ENCODE measurements at places on chromosomes 1 and 21.

DNA sequence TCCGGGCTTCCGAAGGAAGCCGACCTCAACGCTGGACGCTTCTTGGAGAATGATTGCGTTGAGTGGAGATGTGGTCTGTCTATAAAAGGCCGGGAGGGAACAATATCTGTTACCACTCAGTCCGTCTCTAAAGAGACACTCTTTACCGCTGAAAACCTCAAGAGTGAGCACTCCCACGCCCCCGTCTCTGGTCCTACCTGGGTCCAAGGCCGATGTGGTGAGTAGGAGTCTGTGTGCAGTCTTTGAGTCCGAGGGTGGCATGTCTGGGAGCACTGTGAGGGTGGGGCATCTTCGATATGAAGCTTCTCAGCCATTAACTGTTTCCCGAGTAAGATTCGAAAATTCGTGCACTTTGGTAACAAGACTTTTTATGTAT is 576 bp downstream of the ZFP69 start:
- DNase-seq, result no peak

DNA sequence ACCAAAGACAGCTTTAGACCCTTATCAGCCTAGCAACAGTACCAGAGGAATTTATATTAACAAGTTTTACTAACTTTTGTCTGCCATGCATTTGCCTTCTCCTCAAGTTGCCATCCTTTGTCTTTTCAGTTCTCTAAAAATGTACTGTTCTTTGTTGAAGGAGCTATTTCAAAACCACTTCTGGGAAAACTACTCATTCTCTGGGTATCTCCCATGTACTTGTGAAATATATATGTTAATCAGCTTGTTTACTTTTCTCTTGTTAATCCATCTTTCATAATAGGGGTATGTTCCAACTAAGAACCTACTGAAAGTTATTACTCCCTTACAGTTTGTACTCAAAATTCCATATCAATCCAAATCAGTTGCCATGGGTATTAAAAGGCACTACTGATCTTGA is 16.3 kb downstream of the DPYD start:
- no peak for DNase-seq

DNA sequence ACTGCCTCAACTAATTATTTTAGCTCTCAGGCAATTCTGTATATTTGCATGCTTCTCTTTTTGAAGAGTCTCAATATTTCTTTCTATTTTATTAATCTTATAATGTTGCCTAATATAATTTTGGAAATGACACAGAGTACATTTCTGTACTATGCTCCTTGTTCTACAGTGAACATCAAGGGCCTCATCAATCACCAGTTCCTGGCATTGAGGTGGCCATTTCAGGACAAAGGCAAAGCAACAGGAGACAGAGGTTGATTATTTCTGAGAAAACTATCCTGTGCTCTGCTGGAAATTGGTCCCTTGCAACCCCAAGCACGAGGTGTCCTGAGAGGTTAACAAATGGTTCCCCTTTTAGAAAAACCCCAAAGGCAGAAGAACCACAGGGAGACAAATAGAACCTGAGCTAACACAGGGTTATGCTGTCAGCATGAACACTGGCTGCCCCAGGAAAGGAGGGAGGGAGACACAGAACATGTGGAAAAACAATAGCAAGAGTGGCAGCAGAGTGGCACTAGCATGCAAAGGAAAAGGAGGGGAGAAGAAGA is 63.9 kb upstream of the VAV3 start:
- no peak for DNase-seq

DNA sequence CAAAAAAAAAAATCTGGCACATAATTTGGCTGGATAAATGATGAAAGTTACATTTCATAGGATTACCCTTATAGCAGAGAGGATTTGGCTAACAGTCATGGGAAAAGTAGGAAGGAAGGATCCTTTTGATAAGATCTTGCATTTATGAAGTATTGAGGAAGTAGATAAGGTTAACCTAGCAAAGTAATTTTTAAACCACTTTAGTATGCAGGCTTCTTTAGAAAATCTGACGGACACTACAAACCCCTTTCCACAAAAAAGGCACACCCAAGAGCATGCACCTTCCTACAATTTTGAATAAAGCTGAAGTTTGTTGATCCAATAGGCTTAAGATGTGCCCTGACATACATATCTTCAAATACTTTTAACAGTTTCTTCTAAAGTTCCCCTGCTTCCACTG is 275.2 kb downstream of the GRIK1 start:
- no peak for DNase-seq

GRCh38 chr1:161342821-161343220 is 24.9 kb downstream of the CFAP126 start:
- DNase-seq, result no peak

DNA sequence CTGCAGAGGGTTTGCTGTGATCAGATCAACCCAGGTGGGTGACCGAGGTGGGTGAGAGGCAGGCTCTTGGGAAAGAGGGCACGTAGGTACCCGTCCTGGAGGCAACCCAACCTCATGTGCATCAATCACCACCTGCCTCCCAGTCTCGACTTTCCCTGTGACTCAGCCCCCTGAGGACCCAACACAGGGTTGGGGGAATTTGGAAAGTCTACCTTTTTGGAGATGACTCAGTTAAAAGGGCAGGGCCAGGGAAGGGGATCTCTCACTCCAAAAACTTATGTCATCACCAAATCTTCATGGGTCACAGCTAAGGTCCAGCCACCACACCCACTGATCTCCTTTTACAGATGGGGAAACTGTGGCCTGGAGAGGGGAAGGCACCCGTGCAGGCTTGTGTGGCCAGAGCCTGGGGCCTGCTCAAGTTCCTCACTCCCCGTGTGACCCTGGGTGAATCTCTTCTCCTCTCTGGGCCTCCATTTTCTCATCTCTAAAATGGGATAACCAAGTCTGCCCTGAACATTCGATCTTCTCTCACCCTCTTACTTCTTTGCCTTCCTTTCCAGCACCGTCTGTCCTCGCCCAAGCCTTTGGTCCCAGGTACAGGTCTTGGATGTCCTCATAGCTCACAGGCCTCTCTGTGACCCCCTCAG is 34.6 kb upstream of the WNT4 start:
- no peak for DNase-seq

DNA sequence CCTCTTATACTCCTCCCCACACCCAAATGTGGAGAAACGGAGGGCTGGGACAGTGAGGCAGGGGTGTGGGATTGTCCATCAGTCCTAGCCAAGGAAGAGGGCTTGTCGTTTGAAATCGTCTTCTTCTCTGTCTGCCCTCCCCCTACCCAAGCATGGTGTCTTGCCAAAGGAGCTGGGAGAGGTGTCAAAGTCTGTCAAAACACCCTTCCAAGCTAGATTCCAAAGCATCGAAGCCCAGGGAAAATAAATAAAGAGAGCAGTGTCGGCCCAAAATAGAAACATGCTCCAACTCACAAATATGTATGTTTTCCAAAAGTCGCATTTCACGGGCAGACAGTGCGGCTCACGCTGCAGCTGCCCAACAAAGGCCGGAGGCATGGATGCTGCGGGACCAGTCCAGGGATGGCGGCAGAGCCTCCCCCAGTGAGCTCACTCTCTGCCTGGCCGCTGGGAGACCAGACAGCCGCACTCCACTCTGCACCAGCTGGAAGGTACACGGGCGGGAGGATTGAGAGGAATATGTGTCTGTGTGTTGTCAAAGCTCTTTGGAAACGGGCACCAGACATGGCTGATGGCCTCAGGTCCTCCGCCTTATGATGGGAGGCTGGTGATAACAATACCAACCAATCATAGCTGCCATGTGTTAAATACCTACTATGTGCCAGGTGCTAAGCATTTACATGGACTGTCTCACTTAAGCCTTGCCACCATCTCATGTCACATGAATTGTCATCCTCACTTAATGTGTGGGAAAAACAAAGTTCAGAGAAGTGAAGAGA is 3.9 kb downstream of the DISP3 start:
- no peak for DNase-seq

DNA sequence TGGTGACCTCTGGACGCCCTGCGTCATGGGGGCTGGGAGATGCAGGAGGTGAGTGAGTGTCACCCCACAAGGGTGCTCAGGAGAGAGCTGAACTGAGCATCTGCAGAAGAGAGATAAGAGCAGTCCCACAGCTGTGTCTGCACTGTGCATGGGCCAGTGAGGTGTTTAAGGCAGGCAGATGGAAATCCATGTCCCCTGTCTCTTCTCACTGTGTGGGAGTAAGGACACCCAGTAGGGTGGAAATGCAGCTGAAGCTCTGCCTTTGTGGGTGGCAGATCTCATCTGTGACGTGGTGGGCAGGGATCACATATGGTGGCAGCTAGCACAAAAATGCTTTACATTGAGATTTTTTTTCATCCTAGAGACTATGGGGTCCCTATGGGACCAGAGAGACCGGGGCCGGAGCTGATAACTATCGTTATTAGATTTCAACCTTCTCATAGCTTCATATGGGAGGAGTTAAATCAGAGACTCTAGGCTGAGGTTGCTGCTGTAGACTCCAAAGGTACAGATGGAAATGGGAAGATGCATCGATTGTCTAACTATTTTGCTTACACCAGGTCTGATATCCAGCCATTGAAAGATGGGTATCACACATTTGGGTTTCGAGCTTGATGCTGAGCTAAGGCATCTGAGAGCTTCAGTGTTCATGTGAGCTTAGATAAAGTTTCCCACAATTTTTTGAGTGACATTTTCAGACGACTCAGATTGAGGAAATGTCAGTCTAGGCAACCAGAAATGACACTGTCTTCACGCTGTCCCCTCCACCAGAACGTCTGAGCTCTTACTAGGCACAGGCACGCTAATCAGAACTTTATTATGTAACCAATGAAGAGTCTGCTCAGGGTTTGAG is 65.3 kb upstream of the PSEN2 start:
- no peak for DNase-seq

- no peak for DNase-seq
Observed at GRCh38 chr1:206578978-206579374, 33.3 kb downstream of the EIF2D start.

DNA sequence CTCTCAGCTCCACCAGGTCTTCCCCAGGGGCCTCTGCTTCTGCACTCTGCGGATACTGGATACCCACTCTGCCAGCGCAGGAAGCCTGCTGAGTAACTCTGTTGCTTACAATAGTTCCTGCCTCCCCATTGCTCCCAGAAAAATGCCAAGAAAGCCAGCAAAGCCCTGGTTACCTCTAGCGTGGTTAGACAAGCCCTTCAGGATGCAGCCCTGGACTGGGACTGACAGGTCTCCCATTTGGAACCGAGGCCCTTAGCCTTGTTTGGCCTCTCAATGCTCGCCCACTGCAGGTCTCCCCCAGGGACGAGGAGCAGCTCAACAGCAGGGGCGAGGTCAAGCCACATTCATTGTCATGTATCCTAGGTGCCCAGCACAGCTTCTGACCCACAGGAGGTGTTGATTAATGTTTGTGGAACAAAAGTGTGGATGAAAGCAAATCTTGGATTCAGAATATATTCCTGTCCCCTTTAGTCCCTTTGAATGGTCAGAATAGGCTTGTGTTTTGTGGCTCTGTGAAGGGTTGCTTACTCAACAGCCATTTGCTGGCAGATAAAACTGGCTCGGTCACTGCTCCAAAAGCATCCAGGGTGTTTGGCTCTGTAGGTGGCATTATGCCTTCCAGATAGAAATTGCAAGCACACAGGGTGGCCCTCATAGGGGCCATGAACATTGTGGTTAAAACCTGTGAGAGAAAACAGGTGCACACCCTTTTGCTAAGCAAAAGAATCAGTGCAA is 58.9 kb downstream of the C1orf198 start:
- DNase-seq, result no peak

GRCh38 chr1:40855513-40855912 is 6.7 kb downstream of the CITED4 start:
- no peak for DNase-seq

DNA sequence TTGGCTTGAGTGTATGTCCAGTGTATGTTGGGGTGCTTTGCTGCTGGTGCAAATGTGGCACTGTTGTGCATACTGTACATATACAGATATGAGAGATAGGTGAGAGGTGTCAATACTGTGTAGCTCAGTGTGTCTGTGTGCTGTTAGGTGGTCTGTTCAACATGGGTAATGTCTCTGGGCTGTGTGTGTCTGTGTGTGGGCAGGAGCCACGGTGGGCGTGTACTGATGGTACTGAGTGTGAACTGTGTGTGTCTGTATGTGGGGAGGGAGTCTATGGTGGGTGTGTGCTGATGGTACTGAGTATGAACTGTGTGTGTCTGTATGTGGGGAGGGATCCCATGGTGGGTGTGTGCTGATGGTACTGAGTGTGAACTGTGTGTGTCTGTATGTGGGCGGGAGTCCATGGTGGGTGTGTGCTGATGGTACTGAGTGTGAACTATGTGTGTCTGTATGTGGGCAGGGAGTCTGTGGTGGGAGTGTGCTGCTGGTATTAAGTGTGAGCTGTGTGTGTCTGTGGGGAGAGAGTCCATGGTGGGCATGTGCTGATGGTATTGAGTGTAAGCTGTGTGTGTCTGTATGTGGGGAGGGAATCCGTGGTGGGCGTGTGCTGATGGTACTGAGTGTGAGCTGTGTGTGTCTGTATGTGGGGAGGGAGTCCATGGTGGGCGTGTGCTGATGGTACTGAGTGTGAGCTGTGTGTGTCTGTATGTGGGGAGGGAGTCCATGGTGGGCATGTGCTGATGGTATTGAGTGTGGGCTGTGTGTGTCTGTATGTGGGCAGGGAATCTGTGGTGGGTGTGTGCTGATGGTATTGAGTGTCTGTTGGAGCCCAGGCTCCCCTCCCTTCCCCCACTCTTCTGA is 32.2 kb upstream of the FOXO6 start:
- DNase-seq, result no peak

GRCh38 chr1:1203561-1204424 is 2.6 kb downstream of the TNFRSF18 start:
- no peak for DNase-seq

- DNase-seq, result no peak
Observed at GRCh38 chr1:10232163-10232562, 21.8 kb downstream of the KIF1B start.

DNA sequence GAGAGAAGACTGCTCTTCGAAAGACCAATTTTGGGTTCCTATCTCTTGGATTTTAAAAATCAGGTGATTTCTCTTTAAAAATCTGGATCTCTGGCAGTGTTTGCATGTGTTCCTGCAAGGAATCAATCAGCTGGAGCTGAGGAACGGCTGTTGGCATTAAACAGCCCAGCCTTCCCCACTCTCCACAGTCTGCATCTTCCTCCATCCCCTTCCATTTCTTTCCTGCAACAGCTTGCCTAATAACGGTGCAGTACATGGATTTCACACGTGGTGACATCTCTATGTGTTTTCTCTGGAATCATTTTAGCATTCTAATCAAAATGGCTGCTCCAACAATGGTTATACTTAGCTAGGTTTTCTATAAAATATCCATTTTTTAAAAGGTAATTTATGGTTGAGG is 20.0 kb downstream of the RIPPLY3 start:
- DNase-seq, result no peak

- DNase-seq, result no peak
Observed at GRCh38 chr1:94050254-94050653, 70.7 kb downstream of the ABCA4 start.

DNA sequence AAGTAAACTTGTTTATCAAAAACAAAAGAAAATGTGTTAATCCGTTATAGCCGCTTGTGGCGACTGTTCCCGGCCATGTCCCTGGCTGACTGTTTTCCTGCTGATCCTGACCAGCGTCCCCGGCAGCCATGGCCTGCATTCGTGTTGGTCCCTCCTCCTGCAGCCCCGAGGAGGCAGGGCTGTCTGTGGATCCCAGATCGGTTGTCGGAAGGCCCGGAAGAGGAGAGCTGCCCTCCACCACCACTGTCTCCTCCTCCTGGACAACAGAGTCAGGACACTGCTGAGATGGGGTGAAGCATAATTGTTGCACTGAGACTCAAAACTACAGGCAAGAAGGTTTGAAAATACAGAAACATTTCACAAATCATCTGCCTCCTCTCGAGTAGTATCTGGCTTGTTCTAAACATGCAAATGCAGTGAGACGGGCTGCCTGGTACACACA is 3.6 kb upstream of the MXRA8 start:
- no peak for DNase-seq

- no peak for DNase-seq
Observed at GRCh38 chr1:46285730-46286477, 17.5 kb downstream of the LRRC41 start.

Data from stimulated activated CD4-positive, alpha-beta T cell treated with anti-CD3 and anti-CD28 coated beads, TNF-alpha, amount 100 ng/mL, for 1 hour (primary cell).